ENCODE measurements at places on chromosomes 3 and 15.

- no peak for DNase-seq
These were observed 18.9 kb upstream of the CSPG4 start for GRCh38 chr15:75731248-75732151.

DNA sequence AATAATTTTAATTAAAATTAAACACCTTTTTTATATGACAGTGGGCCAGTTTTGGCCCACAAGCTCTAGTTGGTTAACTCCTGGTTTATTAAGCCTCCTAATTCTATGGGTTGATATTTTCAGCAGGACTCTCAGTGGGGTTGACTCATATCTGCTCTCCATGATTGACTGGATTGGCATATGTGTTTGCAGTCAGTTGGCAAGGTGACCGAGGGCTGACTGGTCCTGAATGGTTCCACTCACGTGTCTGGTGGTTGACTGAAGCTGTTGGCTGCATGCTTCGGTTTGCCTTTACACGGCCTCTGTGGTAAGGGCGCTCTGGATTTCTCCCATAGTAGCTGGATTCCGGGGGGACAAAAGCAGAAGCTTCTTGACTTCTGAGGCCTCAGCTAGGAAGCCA, 65.3 kb upstream of the ZNF280D start:
- no peak for DNase-seq

- no peak for DNase-seq
These were observed 49.9 kb upstream of the SLC6A11 start for GRCh38 chr3:10766049-10766705.

GRCh38 chr15:70956201-70956995, 63.8 kb downstream of the LRRC49 start:
- no peak for DNase-seq
